Activated CD4-positive, alpha-beta T cell treated with anti-CD3 and anti-CD28 coated beads, Interleukin-2, amount 10 ng/mL, durations not matched to agents 7 days and 5 days (primary cell): ENCODE measurements at places on chromosomes 4 and X. TPM values are rescaled to one million over a fixed set of nuclear protein-coding genes. Genes with fewer than 3 reads are reported as not detected.

GRCh38 chr4:74716436-74716765 is 77.9 kb downstream of the BTC start:
- no peak for DNase-seq
- H3K4me1 ChIP-seq = no peaks in the 10 kb centered on the region
- no peak overlapping the region for H3K4me3 ChIP-seq
- no peaks in the 10 kb centered on the region for H3K36me3 ChIP-seq
- H3K27me3 ChIP-seq = no peaks in the 10 kb centered on the region

- peaks cover 4% of the 10 kb centered on the region for H3K4me1 ChIP-seq
- peaks cover 32% of the 10 kb centered on the region for H3K36me3 ChIP-seq
- no peaks in the 10 kb centered on the region for H3K27me3 ChIP-seq
Observed at GRCh38 chr4:123037804-123038203, 115.4 kb upstream of the NUDT6 start.

DNA sequence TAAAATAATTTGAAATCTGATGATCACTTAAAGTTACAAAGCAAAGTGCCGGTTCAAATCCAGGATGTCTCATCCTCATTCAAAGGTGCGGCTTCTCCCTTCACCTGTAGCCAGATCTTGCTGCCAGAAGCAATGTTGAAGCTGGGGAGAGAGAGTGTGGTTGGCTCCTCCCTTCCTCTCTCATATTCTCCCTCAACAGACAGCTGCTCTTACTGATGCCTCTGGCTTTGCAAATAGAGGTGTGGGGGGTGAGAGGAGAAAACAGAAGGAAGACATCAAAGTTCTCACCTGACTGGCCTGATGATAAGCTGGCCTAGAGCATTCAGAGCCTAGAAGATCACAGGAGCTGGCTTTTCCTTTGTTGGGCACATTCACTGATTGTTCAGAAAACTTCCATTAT is 28.3 kb upstream of the BTC start:
- no peaks in the 10 kb centered on the region for H3K4me1 ChIP-seq
- H3K36me3 ChIP-seq = no peaks in the 10 kb centered on the region
- DNase-seq = no peak
- no peak overlapping the region for H3K4me3 ChIP-seq

DNA sequence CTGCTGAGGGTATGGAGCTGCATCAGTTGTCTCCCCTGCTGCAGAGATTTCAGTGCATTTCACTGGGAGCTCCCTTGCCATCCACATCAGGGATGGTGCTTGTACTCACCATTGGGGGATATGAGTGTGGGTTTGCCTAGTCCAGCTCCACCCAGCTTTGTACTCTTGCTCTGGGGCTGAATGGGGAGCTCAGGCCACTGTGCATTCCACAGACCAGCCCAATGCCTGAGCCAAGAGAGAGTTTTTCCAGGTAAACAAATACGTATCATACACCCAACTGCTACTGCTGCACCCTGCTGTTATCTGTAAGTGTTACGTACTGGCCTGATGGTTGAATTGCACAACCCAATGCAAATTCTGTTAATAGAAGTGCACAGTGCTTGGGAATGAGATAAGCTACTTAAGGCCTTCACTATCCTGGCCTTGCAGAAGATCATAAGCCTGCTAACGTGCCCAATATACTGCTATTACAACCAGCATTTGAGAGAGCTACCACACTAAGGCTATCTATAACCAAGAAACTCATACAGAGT is 205.0 kb upstream of the DMD start:
- no peak overlapping the region for H3K27ac ChIP-seq
- H3K4me3 ChIP-seq = no peak overlapping the region
- H3K36me3 ChIP-seq = no peaks in the 10 kb centered on the region
- H3K27me3 ChIP-seq = no peaks in the 10 kb centered on the region
- no peaks in the 10 kb centered on the region for H3K4me1 ChIP-seq

GRCh38 chrX:9595174-9595573 is 130.3 kb downstream of the TBL1X start:
- no peaks in the 10 kb centered on the region for H3K4me1 ChIP-seq
- H3K27me3 ChIP-seq = no peaks in the 10 kb centered on the region
- H3K4me3 ChIP-seq = no peak overlapping the region
- H3K36me3 ChIP-seq = peaks cover 8% of the 10 kb centered on the region

DNA sequence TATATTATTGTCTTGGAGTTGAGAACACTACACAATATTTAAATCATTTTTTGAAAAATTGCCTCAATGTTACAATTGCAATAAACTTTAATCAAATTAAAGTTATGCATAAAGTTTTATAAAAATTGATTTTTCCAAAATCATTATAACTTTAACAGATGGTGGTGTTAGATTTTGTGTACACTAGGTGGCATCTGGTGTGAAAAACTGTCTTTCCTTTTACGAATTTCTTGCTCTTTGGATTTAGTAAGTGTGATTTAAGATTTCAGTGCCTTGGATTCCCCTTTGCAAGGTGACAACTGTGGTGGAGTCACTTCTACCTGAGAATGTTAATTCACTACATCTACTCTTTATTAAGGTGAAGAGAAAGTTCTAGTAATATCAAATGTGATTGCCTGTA is 91.6 kb downstream of the AREG start:
- peaks cover 9% of the 10 kb centered on the region for H3K27me3 ChIP-seq
- no peaks in the 10 kb centered on the region for H3K36me3 ChIP-seq
- no peak overlapping the region for H3K27ac ChIP-seq
- H3K4me3 ChIP-seq = no peak overlapping the region
- DNase-seq = no peak
- H3K4me1 ChIP-seq = no peaks in the 10 kb centered on the region

GRCh38 chrX:110412971-110413726 is 54.5 kb downstream of the RTL9 start:
- no peaks in the 10 kb centered on the region for H3K27me3 ChIP-seq
- no peaks in the 10 kb centered on the region for H3K36me3 ChIP-seq
- no peak overlapping the region for H3K27ac ChIP-seq
- H3K4me3 ChIP-seq = no peak overlapping the region
- DNase-seq = peak; percentile 66
- H3K4me1 ChIP-seq = peaks cover 3% of the 10 kb centered on the region

DNA sequence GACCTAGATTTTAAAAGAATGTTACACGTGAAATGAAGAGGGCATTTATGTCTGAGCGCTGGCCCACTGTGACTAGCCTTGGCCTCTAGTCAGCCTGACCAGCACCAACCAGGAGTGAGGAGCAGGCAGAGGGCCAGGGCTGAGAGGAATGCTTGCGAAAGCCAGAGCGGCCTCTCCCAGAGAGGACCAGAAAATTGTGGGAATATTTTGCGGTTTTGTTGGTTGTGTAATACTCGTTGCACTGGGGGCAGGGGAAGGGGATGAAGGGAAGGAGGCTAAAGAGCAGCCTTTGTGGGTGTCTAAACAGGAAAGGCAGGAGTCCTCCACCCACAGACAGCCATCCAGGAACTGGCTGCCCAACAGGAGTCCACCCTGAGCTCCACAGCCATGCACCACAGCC is 3.8 kb downstream of the GABRE start:
- H3K27me3 ChIP-seq = peaks cover 16% of the 10 kb centered on the region
- no peak overlapping the region for H3K4me3 ChIP-seq
- H3K4me1 ChIP-seq = no peaks in the 10 kb centered on the region
- DNase-seq = no peak
- H3K27ac ChIP-seq = no peak overlapping the region

- no peaks in the 10 kb centered on the region for H3K27me3 ChIP-seq
- no peaks in the 10 kb centered on the region for H3K4me1 ChIP-seq
- no peaks in the 10 kb centered on the region for H3K36me3 ChIP-seq
- H3K27ac ChIP-seq = no peak overlapping the region
Observed at GRCh38 chr4:167290678-167291077, 56.4 kb upstream of the SPOCK3 start.

DNA sequence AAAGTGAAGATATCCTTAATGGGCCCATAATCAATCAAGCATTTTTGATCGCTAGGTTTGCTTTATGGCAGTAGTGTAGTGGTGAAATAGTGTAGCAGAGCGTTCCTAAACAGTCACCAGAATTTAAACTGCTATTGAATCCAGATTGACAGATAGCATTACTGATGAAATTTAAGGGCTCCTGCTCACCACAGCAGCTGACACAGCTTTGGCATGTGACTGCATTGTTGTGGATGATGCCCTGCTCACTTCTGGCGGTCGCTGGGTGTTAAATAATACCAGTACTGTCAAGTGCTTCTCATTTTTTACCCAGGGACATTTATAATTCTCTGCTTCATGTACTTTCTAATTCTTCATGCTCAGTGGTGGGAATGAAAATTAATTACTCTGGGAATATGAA is 102.0 kb upstream of the ARHGAP24 start:
- H3K36me3 ChIP-seq = no peaks in the 10 kb centered on the region
- no peaks in the 10 kb centered on the region for H3K4me1 ChIP-seq
- no peak overlapping the region for H3K27ac ChIP-seq
- DNase-seq = no peak

GRCh38 chr4:1991087-1991486 is 17.7 kb downstream of the NELFA start:
- H3K4me3 ChIP-seq = no peak overlapping the region
- H3K27me3 ChIP-seq = no peaks in the 10 kb centered on the region

- H3K36me3 ChIP-seq = no peaks in the 10 kb centered on the region
- no peaks in the 10 kb centered on the region for H3K27me3 ChIP-seq
- H3K4me3 ChIP-seq = no peak overlapping the region
- no peak for DNase-seq
- no peaks in the 10 kb centered on the region for H3K4me1 ChIP-seq
Observed at GRCh38 chr4:135770505-135770904, 1568.9 kb upstream of the PABPC4L start.

DNA sequence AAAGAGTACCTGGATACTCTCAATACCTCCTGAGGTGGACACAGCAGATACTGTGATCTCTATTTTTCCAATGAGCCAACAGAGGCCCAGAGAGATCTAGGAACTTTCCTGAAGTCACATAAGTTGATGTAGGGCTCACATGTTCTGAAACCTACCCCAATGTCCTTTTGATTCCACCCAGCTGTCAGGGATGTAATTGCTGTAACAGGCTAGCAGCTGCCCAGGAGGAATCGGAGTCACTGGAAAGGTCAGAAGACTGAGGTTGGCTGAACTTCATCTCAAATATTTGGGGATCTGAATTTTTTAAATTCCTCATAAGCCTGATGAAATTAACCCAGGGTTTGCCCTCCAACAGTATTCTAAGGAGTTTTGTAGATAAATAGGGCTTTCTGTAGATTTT is 52.5 kb upstream of the PROM1 start:
- no peak overlapping the region for H3K27ac ChIP-seq
- H3K27me3 ChIP-seq = no peaks in the 10 kb centered on the region
- no peak for DNase-seq
- no peak overlapping the region for H3K4me3 ChIP-seq
- H3K36me3 ChIP-seq = no peaks in the 10 kb centered on the region

GRCh38 chrX:52271206-52271605 is 86.5 kb downstream of the MAGED4 start:
- no peak overlapping the region for H3K27ac ChIP-seq
- no peak for DNase-seq
- H3K36me3 ChIP-seq = no peaks in the 10 kb centered on the region
- H3K4me3 ChIP-seq = no peak overlapping the region
- H3K4me1 ChIP-seq = no peaks in the 10 kb centered on the region

DNA sequence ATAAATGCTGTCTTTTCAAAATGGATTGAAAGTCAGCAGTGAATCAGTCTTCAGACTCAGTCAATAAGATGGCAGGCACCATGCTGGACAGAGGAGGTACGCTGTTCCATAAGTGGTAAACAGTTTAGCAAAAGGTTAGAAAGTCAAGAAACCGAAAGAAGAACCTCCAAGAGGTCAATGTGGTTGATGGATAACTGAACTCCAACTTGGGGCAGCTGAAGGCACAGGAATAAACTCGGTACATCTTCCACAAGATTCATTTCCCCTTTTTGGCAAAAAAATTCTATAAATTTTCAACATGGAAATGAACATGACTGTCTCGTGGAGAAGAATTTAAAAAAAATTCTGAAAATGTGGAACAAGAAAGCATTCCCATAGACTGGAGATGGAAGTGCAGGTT is 18.4 kb upstream of the SEL1L3 start:
- no peak overlapping the region for H3K27ac ChIP-seq
- H3K4me3 ChIP-seq = no peak overlapping the region
- H3K27me3 ChIP-seq = peaks cover 11% of the 10 kb centered on the region
- H3K4me1 ChIP-seq = no peaks in the 10 kb centered on the region
- H3K36me3 ChIP-seq = no peaks in the 10 kb centered on the region

GRCh38 chrX:133746593-133746992 is 238.8 kb downstream of the GPC3 start:
- no peak overlapping the region for H3K27ac ChIP-seq
- no peaks in the 10 kb centered on the region for H3K36me3 ChIP-seq
- no peak overlapping the region for H3K4me3 ChIP-seq
- no peaks in the 10 kb centered on the region for H3K27me3 ChIP-seq
- peaks cover 31% of the 10 kb centered on the region for H3K4me1 ChIP-seq

GRCh38 chr4:102754044-102754443 is 6.7 kb downstream of the MANBA start:
- peaks cover 14% of the 10 kb centered on the region for H3K4me1 ChIP-seq
- H3K27ac ChIP-seq = no peak overlapping the region
- H3K27me3 ChIP-seq = no peaks in the 10 kb centered on the region
- no peak for DNase-seq

DNA sequence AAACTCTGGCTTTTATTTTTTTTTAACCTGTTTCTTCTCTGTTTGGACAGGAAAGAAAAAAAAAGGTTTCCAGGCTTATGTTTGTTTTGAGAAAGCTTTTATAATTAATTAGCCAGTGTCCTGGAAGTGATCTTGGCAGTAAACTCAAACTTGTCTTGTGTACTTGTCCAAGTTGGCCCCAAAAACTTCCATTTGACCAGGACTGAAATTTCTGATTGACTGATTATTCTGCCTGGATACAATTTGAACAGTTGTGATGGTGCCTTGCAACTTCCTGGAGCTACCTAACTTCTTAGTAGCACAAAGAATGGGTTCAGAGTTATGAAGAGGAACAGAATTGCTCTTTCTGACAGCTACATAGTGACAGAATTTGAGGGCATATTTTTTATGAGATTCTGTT is 62.0 kb downstream of the SLC4A4 start:
- no peak overlapping the region for H3K27ac ChIP-seq
- H3K4me1 ChIP-seq = no peaks in the 10 kb centered on the region
- no peak overlapping the region for H3K4me3 ChIP-seq
- no peaks in the 10 kb centered on the region for H3K36me3 ChIP-seq
- peaks cover 8% of the 10 kb centered on the region for H3K27me3 ChIP-seq

MSN gene
- 728 TPM for total RNA-seq

FAT4 gene
- not detected for total RNA-seq

SRPX2 gene
- not detected for total RNA-seq

CLDN22 gene
- not detected for total RNA-seq

TEX13C gene
- total RNA-seq = not detected

CXCR3 gene
- total RNA-seq = 68.2 TPM

SULT1E1 gene
- total RNA-seq = not detected

TCEAL2 gene
- total RNA-seq = not detected

S100P gene
- total RNA-seq = 5.3 TPM

FGFR3 gene
- total RNA-seq = 0.27 TPM
